ENCODE measurements at places on chromosomes 7 and 10. TPM values are rescaled to one million over a fixed set of nuclear protein-coding genes. Genes with fewer than 3 reads are reported as not detected.

Gene CRHR2
- not detected for total RNA-seq

Gene AGK
- total RNA-seq = 77.9 TPM

Gene CYP17A1
- not detected for total RNA-seq

- DNase-seq = no peak
Measured at GRCh38 chr10:131396121-131397050, 84.9 kb upstream of the TCERG1L start.

GRCh38 chr7:3955026-3955425 lies 654.0 kb downstream of the SDK1 start:
- no peak for DNase-seq

GRCh38 chr7:130322615-130323014 lies 22.0 kb upstream of the CPA5 start:
- no peak for DNase-seq
